Activated naive CD8-positive, alpha-beta T cell treated with anti-CD3 and anti-CD28 coated beads for 36 hours (primary cell): ENCODE measurements at places on chromosomes 1 and 21.

DNA sequence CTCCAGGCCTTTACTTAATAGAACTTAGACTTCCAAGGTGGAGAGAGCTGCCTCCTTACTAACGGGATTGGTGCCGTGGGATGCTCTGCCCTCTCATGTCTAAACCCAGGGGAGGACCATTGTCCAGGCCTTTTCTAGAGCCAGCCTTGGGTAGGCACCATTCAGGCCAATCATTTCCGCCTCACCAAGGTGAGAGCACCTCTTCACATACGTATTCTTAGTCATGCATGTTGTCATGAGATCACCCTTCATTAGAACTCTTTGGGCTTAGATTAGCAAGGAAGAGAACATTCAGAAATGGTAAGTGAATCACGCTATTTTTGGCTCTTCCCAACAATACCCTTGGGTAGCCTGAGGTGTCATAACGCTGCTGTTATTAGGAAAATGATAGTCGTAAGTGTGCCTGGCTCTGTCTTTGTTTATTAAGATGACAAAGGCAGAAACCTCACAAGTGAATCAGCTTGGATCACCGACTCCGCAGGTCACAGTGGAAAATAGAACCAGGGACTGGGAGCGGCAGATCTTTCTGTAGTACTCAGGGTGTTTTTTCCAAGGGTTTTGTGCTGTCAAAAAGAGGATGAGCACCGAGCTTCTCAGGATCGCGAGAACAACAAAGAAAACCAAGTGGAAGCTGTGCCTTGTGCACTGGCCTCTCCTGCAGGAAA is 55.0 kb downstream of the HUNK start:
- no peak for DNase-seq

DNA sequence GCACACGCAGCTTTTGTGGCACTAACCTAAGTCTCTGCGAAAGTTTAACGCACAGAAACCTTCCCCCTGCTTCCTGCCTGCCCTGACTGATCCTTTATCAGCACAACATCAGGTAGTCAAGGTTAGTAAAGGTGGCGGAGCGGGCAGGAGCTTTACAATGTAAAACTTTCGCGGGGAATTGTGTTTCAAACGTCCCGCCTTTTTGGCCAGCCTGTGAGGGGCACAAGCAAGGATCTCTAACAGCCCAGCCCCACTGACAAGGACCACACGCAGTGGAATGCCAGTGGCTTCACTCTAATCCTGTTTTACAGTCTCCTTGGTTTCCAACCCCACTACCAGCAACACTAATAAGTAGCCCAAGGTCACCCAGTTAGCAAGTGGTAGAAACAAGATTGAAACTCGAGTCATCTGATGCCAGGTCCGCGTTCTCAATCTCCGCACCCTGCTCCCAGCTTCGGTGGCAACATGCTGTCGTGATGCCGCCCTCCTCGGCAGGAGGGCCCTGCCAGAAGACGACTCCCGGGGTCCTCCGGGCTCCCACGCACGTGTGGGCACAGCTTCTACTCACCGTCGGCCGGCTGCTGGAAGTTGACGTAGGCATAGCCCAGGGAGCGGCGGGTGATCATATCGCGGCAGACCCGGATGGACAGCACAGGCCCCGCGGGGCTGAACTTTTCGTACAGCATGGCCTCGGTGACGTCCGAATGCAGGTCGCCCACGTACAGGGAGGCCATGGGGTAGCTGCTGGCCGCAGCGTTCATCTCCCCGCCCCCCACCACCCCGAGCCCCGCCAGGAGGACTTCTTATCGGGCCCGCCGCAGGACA is 1.2 kb downstream of the PABPC4 start:
- peak; percentile 57 for DNase-seq

DNA sequence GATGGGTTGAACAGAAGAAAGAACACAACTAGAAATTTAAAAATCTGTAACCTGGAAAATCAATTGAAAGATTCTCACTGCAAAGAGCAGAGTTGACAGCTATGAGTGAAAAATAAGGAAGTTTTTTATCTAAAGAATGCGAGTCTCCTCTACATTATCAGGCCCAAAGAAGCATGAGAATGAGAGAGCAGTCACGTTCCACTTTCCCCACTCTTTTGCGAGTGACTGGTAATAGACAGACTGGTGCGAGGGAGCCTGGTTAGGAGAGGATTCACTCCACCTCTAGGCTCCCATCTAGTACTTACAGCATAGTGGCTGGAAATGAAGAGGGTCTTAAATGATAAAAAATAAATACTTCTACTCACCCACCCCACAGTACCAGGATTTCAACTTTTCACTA is 52.0 kb downstream of the PRDX6 start:
- DNase-seq, result no peak

GRCh38 chr1:93958726-93959100 is 49.5 kb upstream of the GCLM start:
- no peak for DNase-seq

GRCh38 chr1:87174724-87175245 is 153.9 kb upstream of the LMO4 start:
- DNase-seq, result no peak

DNA sequence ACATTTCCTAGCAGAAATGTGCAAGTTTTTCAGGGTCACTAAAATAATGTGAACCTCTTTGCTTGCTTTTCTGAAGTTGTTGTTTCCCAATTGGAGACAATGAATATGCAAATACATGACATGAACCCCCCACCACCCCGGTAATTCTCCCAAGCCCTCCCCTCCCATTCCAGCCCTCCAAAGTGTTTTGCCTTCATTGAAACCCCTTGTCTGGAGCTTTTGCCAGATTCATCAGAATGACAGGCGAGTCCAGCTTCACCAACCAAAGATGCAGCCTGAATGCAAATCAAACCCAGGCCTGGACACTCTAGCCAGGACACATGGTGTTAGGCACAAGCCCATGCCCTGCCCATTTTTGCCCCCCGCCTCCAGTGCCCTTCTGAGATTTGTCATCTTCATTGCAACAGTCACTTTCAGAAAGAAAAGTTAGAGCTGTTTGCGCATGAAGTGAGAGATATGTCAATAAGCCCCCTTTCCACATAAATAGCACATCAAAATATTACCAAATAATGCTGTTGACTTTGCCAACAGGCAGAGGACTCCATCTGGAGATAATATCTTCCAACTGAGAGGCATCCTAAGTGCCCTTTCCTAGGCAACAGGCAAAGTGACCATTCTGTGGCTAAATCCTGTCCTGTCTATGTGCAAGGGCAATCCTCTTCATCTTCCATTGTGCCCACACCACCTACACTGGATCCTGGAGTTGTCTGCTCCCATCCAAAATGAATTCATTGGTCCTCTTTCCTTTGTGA is 145.6 kb upstream of the NFIA start:
- DNase-seq, result no peak

GRCh38 chr1:1402072-1402900 is 3.2 kb upstream of the CCNL2 start:
- DNase-seq, result peak; percentile 46

- no peak for DNase-seq
These were observed 1.5 kb downstream of the DENND2C start for GRCh38 chr1:114668373-114668772.

DNA sequence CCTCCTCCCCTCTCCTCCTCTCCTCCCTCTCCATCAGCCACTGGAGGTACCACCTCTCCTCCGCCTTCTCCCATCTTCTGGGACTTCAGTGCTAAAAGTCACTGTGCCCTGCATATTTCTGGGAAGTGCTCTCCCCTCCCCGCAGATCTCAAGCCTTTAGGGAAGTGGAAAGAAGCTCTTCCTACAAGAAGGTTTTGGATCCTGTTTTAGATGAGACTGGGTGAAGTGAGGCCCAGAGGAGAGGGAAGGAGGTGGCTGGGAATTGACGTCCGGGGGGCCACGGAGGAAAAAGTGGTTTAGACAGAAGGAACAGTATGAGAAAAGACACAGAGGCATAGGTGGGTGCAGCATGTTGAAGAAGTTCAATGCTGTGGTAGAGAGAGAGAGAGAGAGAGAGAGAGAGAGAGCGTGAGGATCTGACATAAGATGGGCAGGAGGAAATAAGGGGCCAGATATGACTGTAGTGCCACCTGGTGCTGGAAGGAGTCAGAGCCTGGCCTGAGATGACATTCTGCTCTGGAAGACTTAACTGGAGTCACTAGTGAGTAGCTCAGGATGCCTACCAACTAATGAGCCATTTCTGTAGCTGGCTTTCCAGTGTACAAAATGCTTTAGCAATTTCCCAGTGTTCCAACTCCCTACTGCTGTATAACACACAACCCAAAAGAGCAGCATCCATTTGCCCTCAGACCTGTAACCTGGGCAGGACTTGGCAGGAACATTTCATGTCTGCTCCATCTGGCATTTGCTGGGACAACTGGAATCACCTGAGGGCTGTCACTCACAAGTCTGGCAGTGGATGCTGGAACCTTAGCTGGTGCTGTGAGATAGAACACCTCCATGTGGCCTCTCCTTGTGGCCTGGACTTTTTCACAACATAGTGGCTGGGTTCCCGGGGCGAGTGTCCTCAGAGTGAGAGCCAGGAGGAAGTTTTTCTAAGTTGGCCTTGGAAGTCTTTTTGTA is 16.6 kb upstream of the ZSCAN20 start:
- peak; percentile 32 for DNase-seq

GRCh38 chr1:219292341-219292740 is 118.7 kb downstream of the LYPLAL1 start:
- DNase-seq, result no peak

DNA sequence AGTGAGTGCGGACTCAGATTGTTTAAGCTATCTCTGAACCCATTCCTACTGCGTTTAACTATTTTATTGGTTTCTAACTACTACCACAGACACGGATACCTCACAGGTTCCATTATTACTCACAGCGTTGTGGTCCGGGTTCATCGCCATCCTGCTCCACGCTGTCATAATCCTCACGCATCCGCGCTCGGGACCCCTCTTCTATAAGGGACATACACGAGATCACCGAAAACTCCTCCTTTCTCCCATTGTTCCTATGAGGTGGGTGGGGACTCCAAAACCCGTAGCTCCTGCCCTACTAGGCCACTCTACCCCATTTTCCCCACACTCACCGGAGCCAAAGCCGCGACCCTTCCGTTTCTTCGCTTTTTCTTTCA is 610 bp downstream of the RBM8A start:
- DNase-seq, result peak; percentile 61

GRCh38 chr1:46303872-46304326 is 401 bp downstream of the UQCRH start:
- no peak for DNase-seq

- DNase-seq, result no peak
These were observed 85.2 kb downstream of the DENND1B start for GRCh38 chr1:197690074-197690473.

DNA sequence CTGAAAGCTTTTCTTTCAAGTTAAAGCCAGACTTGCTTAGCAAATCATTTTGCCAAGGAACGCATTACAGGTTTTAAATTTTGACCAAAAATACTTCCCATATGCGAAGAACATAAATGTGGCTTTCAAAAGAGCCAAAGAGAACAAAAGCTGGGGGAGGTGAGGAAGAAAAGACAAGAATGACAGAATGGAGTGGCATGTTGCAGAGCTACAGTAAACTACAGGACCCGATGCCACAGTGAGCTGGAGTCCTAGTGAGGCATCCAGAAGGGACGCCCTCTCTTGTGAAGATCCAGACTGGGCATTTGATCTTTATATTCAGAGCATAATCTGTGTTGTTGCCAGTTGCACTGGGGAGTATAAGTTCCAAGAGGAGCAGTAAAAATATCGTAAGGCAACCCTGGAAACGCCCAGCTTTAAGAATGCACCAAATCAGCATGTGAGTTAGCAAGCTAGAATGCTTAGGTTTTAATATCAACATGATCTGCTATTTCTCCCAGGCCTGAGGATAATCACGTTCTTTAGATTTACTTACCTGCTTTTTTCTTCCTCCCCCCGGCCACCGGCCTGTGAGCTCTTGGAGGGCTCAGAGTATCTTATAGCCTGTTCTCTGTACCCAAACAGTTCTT is 48.4 kb upstream of the HOOK1 start:
- DNase-seq, result no peak

DNA sequence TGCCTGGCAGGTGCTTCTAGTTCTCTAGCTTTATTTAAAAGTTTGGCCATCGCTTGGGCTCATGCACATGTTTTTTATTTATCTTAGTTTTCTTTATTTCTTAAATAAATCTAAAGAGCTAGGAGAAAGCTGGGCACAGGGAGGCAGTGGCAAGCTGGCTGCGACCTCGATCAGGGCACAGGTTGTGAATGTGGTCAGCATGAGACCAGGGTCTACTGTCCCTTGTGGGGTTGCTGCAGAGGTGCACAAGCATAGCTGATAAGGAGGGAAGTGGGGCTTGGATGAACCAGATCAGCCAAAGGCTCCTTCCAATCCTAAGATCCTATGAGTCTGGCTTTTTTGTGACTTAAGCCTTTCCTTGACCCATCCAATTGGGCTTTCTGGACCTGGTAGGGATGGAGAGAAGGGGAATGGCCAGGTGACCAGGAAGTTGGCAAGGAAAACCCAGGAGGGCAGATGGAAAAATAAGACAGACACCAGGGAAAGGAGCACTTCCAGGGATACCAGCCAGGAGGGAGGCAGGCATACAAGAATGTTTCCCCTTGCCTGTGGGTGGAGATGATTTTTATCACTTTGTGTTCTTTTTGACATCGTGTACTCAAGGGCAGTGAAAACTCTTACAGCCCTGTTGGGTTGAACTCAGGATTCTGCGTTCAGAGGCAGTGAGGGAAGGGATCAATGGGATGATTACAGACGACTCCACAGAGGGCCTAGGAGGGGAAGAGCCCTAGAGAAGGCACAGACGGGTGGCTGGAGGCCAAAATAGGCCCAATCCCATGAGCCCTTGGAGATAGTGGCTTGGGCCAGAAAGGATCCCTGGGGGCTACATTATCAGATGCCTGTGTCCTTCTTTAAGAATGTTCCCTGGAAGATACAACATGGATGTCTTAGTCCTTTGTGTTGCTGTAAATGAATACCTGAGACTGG is 8.5 kb downstream of the CYP4B1 start:
- DNase-seq, result no peak

DNA sequence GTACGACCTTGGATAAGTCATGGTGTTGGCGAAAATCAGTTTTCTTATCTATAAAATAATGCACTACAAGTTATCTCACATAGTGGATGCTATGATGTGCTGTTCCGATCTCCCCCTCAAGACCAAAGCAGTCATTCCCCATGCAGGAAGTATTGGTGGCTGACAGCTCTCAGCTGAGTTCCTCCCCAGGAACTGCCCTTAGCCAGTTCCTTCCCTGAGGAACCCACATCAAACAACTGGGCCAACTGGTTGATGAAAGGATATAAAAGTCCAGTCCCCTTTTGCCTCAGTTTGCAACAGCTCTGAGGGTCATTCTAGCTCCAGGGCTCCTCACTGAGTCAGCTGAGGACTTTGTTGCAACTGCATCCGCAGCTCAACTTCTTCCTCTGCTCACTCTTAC is 16.1 kb upstream of the SLAMF1 start:
- no peak for DNase-seq

DNA sequence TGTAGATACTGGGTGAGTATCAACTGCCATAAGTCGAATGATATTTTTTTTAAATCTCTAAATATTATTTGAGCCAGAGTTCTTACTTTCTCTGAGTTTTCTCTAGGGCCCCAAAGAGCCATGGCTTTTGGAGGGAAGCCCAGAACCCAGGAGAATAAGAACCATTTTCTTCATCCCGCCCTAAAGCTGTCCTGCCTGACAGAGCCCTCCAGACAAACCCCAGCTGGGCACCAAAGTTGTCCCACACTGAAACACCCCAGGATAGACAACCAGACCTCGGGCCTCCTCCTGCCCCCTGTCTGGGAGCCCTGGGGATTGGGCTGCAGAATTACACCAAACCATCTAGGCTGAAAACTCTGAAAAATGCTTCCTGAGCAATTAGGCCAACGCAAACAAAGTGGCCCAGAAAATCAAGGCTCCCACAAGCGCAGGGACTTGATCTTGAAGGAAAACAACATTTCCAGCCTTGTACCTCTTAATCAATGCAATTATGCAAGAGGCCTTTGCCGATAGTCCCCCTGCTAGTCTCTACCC is 113.1 kb downstream of the RRAGC start:
- DNase-seq, result no peak

GRCh38 chr1:214473387-214473786 is 78.0 kb downstream of the PTPN14 start:
- DNase-seq, result no peak
